ENCODE measurements at places on chromosomes 16 and 17.

GRCh38 chr17:9237053-9237410 lies 215.7 kb downstream of the NTN1 start:
- no peak for DNase-seq

- no peak for DNase-seq
Observed at GRCh38 chr17:77381185-77381700, 240.5 kb downstream of the SEC14L1 start.

GRCh38 chr17:8670421-8670820 lies 39.9 kb upstream of the MYH10 start:
- no peak for DNase-seq

GRCh38 chr17:266219-266618 lies 84.8 kb upstream of the DOC2B start:
- no peak for DNase-seq

- DNase-seq = no peak
Observed at GRCh38 chr17:32656886-32657285, 170.1 kb downstream of the CDK5R1 start.

DNA sequence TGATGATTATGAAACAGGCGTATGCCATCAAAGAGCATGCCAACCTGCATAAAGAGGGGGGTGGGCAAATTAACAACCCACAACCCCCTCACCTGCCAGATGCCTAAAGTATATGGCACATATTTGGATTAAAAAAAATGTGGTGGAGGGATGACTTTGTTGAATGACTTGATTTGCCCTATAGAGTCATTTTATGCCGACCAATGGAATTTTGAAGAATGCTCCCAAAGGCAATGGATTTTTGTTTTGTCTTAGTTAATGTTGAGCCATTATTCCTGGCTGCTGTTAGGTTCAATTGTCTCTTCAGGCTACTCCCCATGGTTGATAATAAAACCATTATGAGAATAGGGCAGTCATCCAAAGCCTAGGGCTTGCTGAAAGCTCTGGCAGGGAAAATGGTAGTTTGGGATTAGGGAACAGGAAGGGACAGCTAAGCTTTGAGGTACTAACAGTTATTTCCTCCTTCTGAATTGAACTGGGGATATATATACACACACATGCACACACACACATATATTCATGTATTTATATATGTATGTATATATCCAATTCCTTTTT lies 5.8 kb upstream of the CHCT1 start:
- no peak for DNase-seq

DNA sequence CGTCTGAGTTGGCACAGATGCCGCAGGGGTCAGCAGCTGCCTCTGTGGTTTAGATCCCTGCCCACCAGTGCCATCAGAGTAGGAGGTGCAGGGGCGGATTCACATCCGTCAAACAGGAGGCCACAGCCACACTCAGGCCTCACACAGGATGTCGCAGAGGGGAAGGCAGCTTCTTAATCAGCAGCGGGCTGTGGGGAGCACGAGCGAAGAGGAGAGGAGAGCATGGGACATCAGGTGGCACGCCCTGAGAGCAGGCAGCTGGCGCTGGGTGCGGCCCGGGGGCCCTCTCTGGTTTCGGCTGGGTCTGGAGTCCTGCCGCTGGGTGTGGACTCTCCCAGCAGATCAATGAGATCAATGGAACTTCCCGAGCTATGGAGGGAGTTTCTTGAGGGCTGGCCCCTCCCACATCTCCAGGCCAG lies 9.6 kb downstream of the LLGL2 start:
- DNase-seq = peak; percentile 26

DNA sequence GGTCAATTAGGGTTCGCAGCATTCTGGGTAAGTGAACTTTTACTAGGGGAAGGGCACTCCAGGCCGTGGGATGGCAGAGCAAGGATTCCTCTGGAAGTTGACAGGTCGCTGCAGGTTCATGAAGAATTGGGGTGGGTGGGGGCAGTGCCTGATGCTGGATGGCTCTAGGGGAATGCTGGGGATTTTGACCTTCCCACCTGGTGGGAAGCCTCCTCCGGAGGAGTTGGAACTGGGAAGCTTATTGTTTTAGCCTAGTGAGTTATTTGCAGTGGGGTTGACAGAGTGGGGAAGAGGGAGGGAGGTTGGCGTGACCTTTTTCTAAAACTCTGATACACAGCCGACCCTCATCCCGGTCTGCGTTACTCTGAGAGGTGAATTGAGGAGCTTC lies 606 bp upstream of the C17orf113 start:
- DNase-seq = no peak

DNA sequence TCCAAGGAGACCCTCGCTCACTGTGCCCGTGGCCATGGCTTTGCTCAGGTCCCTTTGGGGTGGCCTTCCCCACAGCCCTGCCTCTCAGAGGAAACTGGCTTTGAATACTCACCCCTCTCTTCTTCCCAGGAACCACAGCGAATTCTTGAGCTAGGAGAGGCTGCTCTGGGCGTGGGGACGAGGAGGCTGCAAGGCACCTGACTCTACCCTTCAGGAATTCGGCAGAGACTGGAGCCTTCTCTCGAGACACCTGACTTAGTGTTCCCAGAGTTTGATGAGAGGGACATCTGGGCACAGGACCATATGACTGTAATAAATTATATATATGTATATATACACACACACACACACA lies 6.2 kb downstream of the LLGL2 start:
- no peak for DNase-seq

DNA sequence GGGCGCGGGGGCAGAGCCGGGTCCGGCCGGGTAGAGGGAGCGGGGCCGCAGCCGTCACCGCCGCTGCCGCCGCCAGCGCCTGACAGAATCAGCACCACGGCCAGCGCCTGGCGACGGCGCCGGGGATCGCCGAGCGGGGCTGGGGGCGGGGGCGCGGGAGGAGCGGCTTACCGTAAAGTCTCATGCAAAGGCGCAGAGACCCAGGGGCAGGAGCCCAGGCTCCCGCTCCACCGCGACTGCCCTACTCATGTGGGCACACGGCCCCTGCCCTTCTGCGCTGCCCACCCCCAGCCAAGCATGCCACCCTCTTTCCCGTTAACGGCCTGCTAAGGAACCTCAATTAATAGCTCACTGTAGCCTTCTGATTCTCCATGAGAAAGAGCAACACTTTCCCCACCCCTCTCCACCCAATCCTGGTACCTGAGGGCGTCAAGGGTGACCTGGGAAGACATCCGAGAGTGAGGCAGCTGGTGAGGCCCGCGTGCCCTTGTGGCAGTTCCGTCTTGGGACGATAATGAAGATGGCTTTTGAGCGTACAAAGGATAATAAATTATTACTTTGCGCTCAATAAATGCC lies at the start of gene SEZ6:
TSS of gene SEZ6 (minus strand) at position 98 of the 576 bp plus-strand sequence. CDS start 164 bp downstream, outside the sequence.
- DNase-seq = no peak

- no peak for DNase-seq
Observed at GRCh38 chr16:88941913-88942909, 34.8 kb downstream of the CBFA2T3 start.

- DNase-seq = no peak
Observed at GRCh38 chr17:11330826-11331225, 89.8 kb downstream of the SHISA6 start.

GRCh38 chr17:1413281-1413791 lies 13.3 kb upstream of the YWHAE start:
- no peak for DNase-seq

- DNase-seq = no peak
Observed at GRCh38 chr16:78639775-78640174, 540.3 kb downstream of the WWOX start.

DNA sequence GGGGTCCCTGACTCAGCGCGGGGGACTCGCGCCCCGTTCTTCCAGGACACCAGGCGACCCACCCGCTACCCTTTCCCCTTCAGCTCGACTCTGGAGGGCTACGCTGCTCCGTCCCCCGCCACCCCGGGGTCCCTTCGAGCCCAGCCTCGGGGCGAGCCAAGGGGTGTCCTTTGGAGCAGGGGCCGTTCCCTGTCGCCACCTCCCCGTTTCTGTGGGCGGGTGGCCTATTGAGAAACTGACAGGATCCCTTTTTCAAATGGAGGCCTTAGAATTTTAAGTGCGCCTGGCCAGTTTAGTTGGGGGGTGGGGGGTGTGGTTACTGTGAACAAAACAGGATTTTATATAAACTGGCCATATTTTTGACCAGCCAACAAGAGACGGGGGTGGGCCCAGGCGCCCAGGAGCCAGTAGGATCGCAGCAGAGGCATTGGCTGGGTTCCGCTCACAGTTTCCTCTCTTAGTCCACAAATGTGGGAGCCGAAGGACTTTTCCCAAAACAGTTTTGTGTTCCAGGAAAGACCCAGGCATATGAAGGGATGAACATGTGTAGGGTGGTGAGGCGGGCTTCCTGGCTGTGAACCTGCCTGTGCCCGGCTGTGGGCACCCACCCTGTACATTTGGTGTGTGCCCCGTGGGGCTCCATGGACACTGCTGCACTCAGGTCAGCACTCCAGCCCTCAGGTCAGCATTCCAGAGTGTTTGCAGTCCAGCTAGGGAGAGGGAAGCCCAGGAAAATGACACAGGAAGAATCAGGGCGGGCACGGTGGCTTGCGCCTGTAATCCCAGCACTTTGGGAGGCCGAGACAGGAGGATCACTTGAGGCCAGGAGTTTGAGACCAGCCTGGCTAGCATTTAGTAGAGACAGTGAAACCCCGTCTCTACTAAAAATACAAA lies 722 bp upstream of the TIMP2 start:
- no peak for DNase-seq

DNA sequence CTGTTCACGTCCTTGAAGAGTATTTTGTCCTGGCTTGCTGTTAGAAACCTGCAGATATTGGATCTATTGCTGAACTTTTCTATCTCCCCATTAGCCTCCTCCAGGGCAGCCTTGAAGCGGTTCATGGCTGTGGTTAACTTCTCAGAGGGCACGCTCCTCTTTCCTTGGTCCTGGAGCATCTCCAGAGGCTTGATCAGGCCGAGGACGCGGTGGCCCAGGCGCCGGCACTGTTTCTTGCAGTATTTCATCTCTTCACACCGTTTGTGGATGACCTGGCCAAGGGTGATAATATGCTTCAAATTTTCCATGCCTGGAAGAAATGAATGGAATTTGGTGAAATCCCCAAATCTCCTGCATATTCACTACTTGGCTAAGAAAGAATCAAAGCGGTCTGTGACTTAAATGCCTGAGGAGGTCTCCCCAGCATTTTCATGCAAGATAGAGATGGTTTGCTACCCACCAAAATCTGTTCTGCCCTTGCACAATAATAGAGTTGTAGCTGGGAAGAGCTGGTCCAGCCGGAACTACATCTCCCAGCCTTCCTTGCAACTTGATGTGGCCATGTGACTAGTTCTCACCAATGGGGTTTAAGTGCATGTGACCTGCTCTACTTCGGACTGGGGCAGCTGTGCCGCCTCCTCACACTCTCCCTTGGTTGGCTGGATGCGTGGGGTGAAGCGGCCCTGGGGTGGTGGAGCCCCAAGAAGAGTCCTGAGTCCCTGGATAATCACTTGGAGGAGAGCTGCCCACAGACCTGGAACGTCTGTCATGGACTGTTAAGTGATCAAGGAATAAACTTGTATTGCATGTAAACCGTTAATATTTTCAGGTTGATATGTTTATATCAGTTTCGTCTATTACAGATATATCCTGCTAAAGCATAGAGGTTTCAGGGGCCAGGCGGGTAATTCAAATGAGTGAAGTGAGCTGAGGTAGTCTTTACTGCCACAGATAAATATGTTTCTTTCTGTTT lies 4.9 kb downstream of the MLKL start:
- peak; percentile 72 for DNase-seq
